Stimulated activated CD4-positive, alpha-beta T cell treated with anti-CD3 and anti-CD28 coated beads, Interleukin-12 subunit alpha, Interleukin-12 subunit beta, amount 100 ng/mL, for 48 hours (primary cell): ENCODE measurements at places on chromosomes 5 and 9.

DNA sequence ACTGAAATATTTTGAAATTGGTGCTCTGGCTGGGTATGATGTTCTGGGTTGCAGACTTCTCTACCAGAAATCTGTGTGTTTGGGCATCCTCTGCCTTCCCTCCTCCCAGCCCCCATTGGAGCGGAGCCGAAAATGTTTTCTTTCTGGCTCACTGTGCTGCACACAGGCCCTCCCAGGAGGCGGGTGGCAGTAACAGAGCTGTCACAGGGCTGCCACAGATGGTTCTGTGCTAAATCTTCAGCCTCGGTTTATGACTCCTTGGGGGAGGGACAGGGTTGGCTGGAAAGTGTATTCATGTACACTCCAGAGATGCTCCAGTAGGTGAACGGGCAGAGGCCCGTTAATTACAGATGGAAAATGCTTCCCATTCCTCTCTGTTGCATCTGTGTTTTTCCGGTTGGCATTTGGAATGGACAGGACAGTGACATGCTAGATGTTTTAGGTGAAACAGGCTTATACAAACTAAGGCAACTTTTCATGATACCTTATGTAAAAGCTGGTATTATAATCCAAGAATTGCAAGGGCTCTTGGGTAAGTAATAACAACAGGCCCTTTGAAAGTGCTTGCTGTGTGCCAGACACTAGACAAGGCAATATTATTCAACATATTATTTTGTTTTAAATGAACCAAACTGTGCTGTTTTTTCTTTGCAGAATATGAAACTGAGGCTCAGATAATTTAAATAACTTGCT lies 180.2 kb downstream of the ADCY2 start:
- DNase-seq: no peak

DNA sequence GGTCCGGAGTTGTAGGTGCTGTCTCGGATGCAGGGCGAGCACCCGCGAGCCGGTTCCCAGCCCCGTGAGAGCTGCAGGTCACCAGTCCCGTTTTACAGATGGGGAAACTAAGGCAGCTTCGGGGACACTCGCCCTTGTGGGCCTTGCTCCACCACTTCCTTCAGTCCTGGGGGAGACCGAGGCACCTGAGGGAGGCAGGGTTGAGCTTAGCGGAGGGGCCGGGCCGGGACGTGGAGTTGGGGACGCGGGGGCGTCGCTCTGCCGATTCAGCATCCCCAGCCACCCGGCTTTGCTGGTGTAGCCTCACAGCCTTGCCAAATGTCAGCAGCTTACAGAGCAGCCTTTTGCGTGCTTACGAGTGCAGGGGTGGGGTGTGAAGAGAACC lies 530 bp downstream of the BBLN start:
- DNase-seq: peak; percentile 57

DNA sequence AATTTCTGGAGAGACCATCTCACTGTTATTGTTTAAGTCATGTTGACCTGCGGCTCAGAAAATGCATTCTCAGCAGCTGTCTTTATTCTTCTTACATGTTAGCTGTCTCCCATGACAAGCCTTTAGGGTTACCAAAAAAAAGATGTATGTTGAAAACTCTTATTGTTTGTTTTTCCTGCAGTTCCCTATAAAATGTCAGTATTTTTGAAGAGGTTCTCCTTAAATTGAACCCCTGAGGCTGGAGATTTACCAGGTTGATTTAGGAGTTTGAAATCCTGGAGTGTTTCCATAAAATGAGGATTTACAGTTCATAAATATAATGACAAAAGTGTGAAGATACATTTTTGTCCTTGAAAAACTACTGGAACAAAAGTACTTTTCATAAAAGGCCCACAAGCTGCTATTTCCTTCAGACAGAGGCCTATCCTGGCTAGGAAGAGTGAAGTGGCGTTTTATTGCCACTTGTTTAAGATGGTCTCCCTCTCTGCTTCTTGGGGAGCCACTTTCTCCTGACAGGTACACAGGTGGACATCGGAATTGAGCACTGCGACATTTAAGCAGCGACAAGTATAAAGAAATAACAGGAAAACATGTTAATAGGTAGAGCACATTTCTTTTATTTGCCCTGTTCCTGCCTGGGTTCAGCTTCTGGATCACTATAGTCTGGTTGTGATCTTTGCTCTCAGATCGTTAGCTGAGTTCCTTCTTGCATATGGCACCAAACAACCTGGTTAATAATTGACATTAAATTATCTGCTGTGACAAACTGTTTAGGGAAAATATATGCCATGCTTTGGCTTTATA lies 344.8 kb upstream of the RPS23 start:
- DNase-seq: no peak

DNA sequence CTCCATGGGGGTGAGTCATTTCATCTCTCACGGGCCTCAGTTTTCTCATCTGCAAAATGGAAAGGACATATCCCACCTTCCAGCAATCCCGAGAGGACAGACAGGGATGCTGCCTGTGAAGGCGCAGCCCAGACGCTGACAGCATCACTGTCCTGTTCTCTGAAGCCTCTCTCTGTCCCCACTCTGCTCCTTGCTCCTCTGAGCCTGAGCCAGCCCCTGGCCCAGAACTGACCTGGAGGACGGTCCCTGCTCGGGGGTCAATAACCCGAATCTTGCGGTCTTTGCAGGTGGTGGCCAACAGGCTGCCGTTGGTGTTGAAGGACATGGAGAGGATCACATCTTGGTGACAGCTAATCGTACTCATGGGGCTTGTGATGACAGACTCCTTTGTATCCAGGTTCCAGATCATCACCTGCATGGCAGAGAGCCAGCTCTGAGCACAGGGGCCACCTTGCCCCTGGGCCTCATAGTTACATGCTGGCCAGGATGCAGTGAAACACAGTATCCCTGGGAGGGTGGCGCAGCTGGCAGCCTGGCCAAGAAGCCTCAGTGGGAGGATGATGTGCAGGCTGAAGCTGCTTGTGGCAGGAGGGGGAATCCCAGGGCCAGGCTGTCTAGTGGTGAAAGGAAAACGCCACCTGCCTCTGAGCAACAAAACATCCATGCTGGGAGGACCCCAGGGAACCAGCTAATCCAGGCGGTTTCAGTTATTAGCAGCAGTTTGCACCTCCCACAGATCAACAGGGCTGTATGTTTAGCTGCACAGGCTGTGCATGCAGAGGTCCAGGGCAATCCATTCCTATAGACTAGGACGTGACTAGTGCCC lies 14.0 kb upstream of the TRIM14 start:
- no peak for DNase-seq

GRCh38 chr9:110864011-110864410 lies 174.3 kb downstream of the LPAR1 start:
- no peak for DNase-seq

DNA sequence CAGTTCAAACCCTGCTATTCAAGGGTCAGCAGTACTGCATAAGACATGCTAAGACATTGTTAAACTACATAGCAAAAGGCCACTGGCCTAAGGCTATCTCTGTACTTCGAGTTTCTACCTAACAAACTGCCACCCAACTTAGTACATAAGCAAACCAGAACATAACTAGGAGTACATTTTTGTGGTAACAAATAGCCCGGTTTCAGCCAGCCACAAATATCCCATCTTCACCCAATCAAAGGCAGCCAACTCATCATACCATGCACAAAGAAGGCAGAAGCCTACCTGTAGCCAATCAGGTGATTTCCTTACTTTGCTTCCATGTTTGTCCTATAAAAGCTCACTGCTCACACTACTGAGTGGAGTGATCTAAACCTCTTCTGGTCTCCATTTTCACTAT lies 201.4 kb downstream of the SMARCA2 start:
- no peak for DNase-seq

DNA sequence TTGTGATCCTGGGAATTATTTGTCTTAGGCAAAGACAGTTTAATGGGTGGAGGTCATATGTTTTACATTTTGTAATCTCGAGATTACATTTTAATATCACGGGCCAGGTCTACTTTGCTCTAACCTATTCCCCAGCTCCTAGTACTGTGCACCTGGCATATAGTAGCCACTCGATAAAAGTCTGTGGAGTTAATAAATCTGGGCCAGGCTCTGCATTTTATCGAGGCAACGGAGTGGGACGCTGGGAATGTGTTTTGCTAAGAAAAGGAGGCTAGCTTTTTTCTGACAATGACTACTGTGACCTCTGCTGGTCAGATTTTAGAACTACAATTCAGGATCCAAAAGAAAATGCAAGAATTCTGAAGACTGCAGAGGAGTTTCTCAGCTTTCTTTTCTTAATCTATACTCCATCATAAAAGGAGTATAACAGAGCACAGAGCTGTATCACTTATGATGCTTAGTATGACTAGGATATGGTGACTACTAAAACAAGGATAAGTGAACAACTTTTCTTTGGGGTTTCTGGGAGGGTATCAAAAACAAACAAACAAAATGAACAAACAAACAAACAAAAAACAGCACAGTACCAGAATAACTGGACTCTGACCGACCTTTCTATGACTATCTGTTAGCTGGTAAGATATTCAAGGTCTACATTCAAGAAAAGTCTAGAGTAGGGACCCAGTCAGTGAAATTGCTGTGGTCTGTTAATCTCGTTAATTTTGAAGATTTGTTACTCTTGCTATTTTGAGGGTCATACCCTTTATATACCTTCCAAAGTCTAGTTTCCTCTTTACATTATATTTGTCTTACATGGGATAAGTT lies 46.1 kb upstream of the CER1 start:
- DNase-seq: no peak

DNA sequence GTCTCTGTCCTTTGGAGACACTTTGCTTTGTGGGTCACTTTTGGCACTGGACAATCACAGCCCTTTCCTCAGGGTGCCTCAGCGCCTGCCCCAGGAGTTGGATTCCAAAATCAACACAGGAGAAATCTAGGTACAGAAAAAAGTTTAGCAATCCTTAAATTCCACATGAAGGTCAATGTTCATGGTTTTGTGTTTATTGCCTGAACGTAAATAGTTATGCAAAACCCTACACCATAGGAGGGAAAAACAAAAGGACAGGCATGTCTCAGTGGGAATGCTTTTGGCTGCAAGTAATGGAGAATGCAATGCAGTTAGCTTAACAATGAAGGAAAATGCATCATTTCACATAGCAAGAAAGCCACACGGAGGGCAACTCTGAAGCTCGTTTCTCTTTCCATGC lies 6.5 kb upstream of the HMCN2 start:
- DNase-seq: no peak

DNA sequence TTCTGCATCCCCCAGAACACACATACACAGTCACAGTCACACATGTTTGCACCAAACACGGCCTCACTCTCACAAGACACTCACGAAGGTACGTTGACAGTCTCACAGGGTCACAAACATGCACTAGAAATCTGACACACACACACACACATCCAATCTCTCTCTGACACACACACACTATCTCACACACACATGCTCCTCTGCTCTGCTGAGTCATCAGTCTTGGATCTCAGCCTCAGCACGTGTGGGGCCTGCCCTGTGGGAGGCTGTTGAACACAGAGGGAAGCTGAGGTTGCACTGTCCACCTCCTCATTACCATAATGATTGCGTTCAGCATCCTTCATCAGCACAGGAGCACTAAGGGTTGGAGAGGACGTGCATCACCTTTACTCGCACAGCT lies 188.8 kb downstream of the MTRR start:
- DNase-seq: no peak

GRCh38 chr9:6758498-6759184 lies 868 bp downstream of the KDM4C start:
- peak; percentile 42 for DNase-seq
